ENCODE measurements at places on chromosomes 6 and 20. TPM values are rescaled to one million over a fixed set of nuclear protein-coding genes. Genes with fewer than 3 reads are reported as not detected.

The GUCA1A gene
- total RNA-seq = not detected

The PACRG gene
- not detected for total RNA-seq

The ABHD16B gene
- not detected for total RNA-seq

DNA sequence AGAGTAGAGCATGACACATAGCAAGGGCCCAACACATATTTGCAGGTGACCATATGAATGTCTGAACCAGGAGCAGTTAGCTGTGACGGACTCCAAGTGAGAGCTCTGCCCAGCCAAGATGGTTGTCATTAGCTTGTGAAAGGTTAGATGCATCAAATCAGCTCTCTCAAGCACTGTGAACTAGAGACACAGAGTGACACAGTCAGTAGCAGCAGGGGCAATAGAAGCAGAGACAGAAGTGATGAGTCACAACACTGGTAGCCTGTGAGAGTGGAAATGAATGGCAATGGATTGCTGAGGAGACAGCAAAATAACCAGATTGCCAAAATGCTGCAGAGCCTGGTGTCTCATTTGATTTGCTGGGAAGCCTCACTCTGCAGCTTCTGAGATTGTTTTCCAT is 558.9 kb downstream of the PKHD1 start:
- no peaks in the 10 kb centered on the region for H3K36me3 ChIP-seq
- no peaks in the 10 kb centered on the region for H3K4me1 ChIP-seq
- no peak overlapping the region for H3K4me3 ChIP-seq
- no peaks in the 10 kb centered on the region for H3K27me3 ChIP-seq
- no peak for DNase-seq

GRCh38 chr6:145643760-145644159 is 91.6 kb downstream of the EPM2A start:
- no peak overlapping the region for H3K4me3 ChIP-seq
- DNase-seq = no peak
- no peak overlapping the region for H3K27ac ChIP-seq
- no peaks in the 10 kb centered on the region for H3K36me3 ChIP-seq

DNA sequence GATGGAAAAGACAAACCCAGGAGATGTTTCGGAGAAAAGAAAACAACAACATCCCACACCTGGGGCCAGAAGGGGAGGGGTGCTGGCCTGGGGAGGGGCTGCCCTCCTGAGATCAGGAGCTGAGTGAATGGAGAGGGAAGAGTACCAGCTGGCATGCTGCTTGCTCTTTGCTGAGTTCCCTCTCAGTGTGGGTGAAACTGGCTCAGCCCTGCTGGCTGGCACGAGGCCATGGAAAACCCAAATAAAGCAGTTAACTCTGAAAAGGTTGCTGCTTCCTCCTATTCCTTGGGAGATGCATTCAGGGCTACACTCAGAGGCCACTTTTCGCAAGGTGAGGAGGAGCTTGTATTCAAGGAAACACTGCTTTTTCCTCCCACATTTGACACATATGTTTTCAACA is 8.0 kb upstream of the KCNK16 start:
- H3K27me3 ChIP-seq = no peaks in the 10 kb centered on the region
- peaks cover 10% of the 10 kb centered on the region for H3K4me1 ChIP-seq
- DNase-seq = no peak
- H3K27ac ChIP-seq = no peak overlapping the region
- H3K4me3 ChIP-seq = no peak overlapping the region

DNA sequence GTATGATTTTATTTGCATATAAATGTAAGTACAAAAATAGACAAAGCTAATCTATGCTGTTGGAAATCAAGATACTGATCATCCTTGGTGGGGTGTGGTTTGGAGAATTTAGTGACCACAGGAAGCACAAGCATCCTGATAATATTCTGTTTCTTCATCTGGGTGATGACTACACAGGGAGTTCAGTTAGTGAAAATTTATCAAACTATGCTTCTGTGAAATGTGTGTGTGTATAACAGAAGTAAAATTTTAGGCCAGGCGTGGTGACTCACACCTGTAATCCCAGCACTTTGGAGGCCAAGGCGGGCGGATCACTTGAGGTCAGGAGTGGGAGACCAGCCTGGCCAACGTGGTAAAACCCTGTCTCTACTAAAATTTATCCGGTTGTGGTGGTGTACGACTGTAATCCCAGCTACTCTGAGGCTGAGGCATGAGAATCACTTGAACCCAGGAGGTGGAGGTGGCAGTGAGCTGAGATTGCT is 20.6 kb downstream of the ENPP3 start:
- H3K27me3 ChIP-seq = no peaks in the 10 kb centered on the region
- no peak overlapping the region for H3K27ac ChIP-seq
- H3K4me3 ChIP-seq = no peak overlapping the region
- no peak for DNase-seq
- H3K4me1 ChIP-seq = peaks cover 5% of the 10 kb centered on the region

GRCh38 chr6:34792605-34793500 is 970 bp downstream of the BLTP3A start:
- H3K4me1 ChIP-seq = peaks cover 17% of the 10 kb centered on the region
- peak overlapping the region; percentile 93 for H3K4me3 ChIP-seq
- no peaks in the 10 kb centered on the region for H3K36me3 ChIP-seq

DNA sequence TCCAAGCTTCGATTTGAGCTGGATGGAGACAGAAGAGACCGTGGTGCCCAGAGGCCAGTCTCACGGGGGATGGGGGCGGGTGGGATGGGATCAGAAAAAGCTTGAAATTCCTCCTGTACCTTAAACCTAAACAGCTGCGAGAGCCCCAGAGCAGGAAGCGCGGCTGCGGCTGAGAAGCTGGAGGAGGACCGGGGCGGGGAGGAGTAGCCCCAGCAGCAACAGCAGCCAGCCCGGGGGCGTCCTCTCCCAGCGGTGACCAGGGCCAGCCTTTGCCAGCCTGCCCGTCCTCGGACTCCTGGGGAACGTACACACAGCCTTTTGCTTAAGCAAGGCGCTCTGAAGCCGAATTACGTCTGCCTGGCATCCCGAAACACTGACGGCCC is 17.4 kb upstream of the PRDM13 start:
- peaks cover 5% of the 10 kb centered on the region for H3K27me3 ChIP-seq
- H3K36me3 ChIP-seq = no peaks in the 10 kb centered on the region
- DNase-seq = peak; percentile 45
- H3K4me1 ChIP-seq = peaks cover 29% of the 10 kb centered on the region
- no peak overlapping the region for H3K27ac ChIP-seq
- peak overlapping the region; percentile 76 for H3K4me3 ChIP-seq
